ENCODE measurements at places on chromosomes 7 and 10.

DNA sequence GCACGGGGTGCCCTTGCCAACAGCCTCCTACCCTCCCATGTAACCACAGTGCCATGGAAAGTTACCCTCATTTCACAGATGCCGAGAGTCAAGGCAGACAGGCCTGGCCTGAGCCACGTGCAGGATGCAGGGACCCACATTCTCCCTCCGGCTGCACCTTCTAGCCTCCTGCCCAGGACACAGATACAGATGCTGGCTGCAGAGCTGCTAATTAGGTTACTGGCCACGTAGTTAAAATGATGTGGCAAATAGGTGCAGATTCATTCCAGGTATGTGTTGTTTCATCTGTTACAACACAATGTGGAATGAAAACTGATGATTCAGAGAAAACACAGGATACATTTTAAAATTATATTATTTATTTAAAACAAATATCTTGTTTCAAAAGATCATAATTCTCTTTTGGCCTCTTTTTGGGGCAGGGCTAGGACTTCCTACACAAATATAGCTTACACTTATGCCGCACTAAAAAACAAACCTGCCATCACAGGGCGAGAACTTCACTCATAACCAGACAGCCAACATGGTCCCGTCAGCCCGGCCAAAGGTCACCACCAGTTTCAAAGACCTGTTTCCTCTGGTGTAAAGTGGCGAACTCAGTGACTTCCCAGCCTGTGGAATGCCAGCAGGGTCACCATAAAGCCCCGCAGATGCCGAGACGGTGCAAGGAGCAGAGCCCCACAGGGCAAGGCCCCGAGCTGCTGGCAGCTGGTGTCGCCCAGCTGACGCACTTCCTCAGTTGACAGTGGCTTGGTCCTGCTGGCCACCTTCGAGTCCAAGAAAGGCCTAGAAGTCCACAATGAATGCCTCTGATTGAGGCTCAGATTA, 83.5 kb downstream of the TNS3 start:
- no peak for DNase-seq

DNA sequence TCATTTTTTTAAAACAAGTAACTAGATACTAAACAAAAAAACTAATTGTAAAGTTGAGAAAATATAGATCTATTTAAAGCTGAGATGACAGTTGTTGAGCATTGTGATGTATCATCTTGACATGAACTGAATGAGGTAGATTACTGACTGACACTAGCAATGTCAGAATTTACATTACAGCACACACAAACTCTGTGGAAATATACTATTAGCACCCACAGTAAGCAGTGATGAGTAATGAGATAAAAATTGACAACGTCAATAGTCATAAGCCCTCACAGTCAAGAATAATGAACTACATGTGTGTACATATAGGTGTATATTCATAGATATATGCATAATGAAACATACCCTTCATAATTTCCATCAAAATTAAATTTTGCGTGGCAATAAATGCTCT, 368.4 kb downstream of the TFEC start:
- DNase-seq: no peak

- DNase-seq: no peak
Measured at GRCh38 chr7:44547536-44548231, 6.6 kb upstream of the NPC1L1 start.

GRCh38 chr10:62492012-62492869, 118.1 kb downstream of the ZNF365 start:
- DNase-seq: no peak

GRCh38 chr7:133077394-133077793, 4.5 kb downstream of the CHCHD3 start:
- no peak for DNase-seq

DNA sequence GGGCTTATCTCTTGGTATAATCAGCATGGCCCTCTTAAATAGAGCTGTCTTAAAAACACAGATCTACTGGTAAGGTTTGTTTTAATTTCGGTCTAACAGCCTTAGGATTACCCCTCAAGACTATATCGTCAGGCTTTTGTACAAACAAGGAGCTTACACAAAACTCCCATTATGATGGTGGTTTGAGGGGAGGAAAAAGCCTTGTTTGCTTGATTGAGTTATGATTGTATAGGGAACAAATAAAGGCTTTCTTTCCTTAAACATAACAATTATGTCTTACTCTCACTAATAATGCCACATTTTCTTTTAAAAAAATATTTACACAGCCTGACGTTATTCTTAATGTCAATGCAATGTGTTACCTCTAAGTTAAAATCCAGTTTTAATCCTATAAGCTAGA, 188.8 kb upstream of the TCF7L2 start:
- DNase-seq: no peak

- DNase-seq: no peak
Measured at GRCh38 chr7:43922726-43923125, 3.5 kb upstream of the UBE2D4 start.

DNA sequence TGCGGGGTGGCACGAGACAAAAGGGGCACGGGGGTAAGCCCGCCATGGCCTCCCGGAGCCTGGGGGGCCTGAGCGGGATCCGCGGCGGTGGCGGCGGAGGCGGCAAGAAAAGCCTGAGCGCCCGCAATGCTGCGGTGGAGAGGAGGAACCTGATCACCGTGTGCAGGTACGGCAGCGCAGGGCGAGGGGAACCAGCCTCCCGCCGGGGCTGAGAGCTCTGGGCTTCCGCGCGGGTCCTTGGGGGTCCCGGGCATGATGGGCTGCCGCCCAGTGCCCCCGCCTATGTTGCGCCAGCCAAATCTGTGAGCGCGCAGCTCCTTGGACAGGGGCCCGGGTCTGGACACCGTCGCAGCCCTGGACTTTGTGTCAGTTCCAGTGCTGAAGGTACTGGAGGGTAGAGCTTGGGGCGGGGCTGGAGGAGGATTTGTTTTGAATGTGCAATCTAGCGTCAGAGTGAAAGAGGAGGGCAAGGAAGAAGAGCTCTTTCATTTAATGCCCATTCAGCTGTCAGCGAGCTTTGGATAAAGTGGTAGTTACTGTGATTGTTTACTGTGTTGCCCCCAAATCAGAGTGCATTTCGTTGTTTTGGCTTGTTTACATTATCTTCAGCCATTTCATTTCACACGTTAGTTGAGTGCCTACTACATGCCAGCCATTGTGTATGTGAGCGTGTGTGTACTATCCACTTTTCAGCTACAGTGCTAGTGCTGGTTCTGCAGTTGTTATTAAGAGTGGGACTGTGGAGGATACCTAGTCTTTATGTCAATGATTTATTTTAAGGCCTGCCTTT, 777 bp downstream of the RUNDC3B start:
- DNase-seq: no peak

- DNase-seq: no peak
Measured at GRCh38 chr7:72403458-72404076, 8.6 kb downstream of the CALN1 start.

GRCh38 chr7:85133006-85133405, 53.9 kb downstream of the SEMA3D start:
- DNase-seq: no peak

GRCh38 chr7:102453319-102453718, 11.3 kb downstream of the ALKBH4 start:
- no peak for DNase-seq

- no peak for DNase-seq
Measured at GRCh38 chr7:139692723-139693122, 85.1 kb downstream of the HIPK2 start.

DNA sequence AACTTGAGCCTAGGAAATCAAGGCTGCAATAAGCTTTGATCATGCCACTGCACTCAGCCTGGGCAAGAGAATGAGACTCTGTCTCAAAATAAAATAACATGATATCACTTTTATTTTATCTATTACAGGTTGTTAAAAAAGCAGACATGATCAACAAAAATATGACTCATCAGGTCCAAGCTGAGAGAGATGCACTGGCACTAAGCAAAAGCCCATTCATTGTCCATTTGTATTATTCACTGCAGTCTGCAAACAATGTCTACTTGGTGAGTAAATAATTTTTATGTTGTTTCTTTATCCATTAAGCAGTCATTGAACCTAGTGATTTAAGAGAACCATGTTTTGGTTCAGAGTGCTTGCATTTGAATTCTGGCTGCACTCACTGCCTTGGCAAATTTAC, 3.3 kb downstream of the MASTL start:
- DNase-seq: no peak

- DNase-seq: no peak
Measured at GRCh38 chr7:25521236-25521635, 292.9 kb upstream of the NPVF start.

- DNase-seq: peak; percentile 18
Measured at GRCh38 chr10:22022257-22023032, 18.9 kb upstream of the DNAJC1 start.

DNA sequence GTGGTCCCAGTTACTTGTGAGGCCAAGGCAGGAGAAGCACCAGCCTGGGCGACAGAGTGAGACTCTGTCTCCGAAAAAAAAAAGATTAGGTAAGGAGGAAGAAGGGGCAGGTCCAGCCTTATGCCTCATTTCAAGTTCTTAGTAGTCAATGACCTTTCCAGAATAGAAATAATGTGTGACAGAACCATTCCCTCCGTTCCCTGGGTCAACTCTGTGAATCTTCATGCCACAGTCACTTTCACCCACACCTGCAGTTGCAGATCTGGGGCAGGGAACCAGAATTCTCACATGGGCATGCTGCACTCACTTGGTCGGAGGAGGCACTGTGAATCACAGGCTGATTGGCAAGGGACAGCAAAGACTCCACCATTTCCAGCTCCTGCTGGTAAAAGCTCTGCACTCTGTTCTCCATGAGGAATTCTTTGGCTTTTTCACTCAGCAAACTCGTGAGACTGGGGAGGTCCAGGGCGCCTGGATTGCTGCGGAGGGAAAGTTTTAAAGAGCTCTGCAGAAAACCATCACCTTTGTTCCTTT, 20.7 kb downstream of the STN1 start:
- DNase-seq: no peak

DNA sequence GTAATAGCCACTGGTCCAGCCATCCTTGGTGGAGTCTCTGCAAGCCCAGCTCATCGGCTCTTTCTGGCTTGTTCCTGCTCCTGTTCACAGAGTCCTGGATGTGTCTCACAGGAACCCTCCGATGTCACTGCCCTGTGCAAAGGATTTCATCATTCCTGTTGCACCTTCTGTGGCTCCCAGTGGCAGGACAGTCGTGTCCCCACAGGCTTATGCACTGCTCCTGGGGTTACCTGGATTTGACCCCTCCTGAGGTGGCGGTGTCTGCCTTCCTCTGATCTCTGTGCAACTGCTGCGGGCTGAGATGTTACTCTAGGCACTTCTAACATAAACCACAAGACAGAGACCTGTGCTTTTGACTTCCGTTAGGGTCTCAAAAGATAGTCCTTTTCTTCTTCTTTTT, 30.6 kb downstream of the APBB1IP start:
- DNase-seq: no peak

- no peak for DNase-seq
Measured at GRCh38 chr10:114517368-114518250, 113.3 kb upstream of the AFAP1L2 start.

DNA sequence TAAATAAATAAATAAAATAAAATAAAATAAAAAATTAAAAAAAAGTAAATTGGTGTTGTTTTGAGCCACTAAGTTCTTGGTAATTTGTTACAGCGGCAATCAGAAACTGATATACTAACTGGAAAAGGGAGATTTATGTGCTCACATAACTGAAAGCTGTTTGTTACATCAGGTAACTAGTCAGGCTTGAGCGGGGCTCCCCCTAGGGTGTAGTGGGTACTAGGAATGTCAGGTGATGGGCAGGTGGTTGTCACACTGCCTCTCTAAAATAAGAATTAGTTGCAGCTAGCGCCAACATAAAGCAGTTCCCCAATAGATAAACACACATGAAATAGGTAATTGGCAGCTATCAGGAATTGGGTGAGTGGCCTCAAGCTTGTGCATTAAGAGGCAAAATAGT, 1336.9 kb downstream of the XPNPEP1 start:
- DNase-seq: no peak

DNA sequence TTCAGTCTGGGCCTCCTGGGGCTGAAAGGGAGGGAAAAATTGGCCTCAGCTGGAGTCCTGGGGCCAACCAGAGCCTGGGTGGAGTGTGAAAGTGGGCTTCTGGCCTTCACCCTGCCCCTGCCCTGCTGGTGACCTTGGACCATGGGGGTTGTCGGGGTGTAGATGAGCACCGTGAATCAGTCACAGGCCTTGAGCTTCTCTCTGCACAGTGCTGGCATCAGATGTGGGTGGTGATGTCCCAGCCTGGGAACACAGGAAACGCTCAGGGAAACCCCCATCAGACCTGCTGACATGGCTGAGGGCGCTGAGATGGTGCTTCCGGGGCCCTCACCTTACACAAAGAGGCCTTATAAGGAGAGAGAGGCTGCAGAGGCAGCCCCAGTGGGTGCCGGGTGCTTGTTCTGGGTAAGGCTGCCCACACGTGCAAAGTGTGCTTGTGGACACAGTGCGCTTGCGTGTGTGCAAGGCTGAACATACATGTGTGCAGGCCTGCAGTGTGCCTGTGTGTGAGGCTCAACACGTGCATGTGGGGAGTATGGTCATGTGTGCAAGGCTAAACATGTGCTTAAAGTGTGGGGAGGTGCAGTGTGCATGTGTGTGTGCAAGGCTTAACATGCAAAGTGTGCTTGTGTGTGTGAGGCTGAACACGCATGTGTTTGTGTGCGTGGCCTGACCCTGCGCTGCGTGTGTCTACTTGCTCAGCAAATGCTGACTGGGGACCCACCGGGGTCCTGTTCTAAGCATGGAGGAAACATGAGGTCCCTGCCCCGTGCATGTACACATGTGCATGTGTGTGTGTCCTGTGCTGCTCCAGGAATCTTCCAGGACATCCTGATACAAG, 6.5 kb downstream of the ARPC1B start:
- DNase-seq: peak; percentile 79

GRCh38 chr10:71064413-71065118, 147.8 kb upstream of the UNC5B start:
- no peak for DNase-seq

DNA sequence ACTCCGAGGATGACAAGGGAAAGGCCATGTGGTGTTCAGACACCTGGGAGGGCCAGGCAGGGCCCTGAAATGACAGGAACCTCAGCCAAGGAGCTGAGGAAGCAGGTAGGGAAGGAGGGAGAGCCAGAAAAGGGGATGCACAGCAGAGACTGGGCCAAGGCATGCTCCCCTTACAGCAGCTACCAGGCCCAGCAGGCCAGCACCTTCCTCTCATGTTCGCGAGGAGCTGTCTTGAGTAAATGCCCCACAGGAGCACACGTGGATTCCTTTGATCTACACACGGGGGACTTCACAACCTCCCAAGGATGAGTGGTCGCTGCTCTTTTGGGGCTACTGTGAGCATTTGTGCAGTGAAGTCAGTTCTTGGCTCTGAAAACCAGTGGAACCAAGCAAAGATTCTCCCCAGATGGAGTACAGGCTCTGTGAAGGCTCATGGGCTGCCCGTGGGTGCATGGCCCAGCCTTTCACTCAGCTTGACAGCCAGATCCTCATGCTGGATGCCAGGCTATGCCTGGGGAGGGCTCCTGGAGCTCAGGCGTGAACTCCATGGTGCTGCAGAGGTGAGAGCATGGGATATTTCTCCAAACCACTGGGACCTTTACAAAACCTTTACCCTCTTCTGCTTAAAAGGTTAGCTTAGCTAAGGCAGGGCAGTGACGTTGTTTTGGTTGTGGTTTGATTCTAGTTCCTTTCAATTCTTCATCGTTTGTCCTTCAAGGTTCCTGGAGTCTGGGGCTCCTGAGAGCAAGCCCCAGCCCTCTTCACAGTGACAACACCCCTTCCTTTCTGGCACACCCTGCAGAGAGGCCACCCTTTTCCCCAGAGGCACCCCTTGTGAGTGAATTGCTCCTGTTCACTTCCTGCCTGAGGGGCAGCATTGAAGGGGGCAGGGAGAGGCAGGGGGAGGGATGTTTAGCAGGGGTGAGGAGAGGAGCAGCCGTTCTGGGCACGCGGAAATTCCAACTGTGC, 74.2 kb upstream of the ZPBP start:
- DNase-seq: no peak

Measured in stimulated activated CD8-positive, alpha-beta memory T cell treated with anti-CD3 and anti-CD28 coated beads, Interleukin-7, amount 100 ng/mL, for 24 hours (primary cell).